ENCODE measurements at places on chromosomes 6 and 20. TPM values are rescaled to one million over a fixed set of nuclear protein-coding genes. Genes with fewer than 3 reads are reported as not detected.

The POU3F2 gene
- total RNA-seq, result not detected

The BFSP1 gene
- total RNA-seq, result 0.43 TPM

The ZNF165 gene
- 0.47 TPM for total RNA-seq

The AP5S1 gene
- 13.5 TPM for total RNA-seq

The C20orf173 gene
- total RNA-seq, result not detected

The MYLK4 gene
- 0.14 TPM for total RNA-seq

The RAB5IF gene
- 122 TPM for total RNA-seq

The CDH26 gene
- 0.47 TPM for total RNA-seq

The ZBTB46 gene
- 1.0 TPM for total RNA-seq

The CD83 gene
- 84.8 TPM for total RNA-seq

The SLC35D3 gene
- total RNA-seq, result not detected

The MAP3K4 gene
- total RNA-seq, result 50.4 TPM

The SUMO4 gene
- total RNA-seq, result 10.1 TPM
